ENCODE measurements at places on chromosomes 13 and 19.
A peak's percentile ranks its signal among the peaks of the same experiment; 100 is the strongest.

- no peak for DNase-seq
Observed at GRCh38 chr19:47994209-47994802, at the start of gene ELSPBP1. Gene ELSPBP1 (plus strand): TSS chr19:47994632. CDS start chr19:48008668, 14,036 bp downstream.

DNA sequence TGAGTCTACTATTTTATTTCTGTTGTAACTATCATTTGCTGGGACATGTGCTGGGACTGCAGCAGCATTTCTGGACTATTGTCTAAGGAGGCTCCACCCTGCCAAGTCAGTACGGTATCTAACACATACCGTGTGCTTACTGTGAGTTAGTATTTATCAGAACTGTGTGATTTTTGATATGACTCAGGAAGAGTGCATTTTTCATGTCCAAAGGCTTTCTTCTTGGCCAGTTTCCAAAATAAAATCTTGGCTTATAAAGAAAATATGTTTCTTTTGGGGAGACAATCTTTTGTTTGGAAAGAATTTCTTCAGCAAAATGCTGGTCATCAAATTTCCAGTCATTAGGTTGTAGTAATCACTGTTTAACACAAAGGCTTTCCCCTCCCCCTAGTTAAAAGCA lies 11.6 kb downstream of the PARP4 start:
- peak; percentile 45 for DNase-seq

DNA sequence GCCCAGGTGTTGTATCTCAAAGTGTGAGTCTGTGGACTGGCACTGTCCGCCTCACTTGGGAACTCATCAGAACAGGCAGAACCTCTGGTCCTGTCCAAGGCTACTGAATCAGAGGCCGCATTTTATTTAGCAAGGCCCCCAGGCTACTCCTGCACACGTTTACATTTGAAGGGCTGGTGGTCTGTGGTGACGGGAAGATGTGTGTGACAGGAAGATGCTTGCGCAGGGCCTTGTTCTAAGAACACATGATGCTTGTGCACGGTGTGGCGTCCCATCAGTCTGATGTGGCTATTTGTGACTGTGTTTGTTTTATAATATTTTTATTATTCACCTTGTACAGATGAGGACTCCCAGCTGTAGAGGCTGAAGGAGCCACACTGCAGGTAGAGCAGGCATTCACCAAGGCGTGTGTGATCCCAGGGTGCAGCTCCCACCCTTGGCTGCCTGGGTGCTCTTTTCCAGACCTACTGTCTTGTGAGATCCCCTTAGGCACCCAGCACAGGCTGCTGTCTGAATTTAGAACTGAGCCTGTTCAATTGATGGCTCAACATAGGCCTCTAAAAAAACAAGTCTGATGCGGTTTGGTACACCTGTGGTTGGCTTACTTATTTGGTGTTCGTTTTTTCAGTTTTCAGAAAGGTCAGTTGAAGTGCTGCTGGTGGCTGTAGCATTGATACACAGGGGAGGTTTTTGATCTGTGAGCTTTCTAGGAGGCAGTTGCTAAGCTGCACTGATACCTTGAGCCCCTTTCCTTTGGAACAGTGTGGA lies 3.1 kb downstream of the SLC25A15 start:
- DNase-seq = no peak

DNA sequence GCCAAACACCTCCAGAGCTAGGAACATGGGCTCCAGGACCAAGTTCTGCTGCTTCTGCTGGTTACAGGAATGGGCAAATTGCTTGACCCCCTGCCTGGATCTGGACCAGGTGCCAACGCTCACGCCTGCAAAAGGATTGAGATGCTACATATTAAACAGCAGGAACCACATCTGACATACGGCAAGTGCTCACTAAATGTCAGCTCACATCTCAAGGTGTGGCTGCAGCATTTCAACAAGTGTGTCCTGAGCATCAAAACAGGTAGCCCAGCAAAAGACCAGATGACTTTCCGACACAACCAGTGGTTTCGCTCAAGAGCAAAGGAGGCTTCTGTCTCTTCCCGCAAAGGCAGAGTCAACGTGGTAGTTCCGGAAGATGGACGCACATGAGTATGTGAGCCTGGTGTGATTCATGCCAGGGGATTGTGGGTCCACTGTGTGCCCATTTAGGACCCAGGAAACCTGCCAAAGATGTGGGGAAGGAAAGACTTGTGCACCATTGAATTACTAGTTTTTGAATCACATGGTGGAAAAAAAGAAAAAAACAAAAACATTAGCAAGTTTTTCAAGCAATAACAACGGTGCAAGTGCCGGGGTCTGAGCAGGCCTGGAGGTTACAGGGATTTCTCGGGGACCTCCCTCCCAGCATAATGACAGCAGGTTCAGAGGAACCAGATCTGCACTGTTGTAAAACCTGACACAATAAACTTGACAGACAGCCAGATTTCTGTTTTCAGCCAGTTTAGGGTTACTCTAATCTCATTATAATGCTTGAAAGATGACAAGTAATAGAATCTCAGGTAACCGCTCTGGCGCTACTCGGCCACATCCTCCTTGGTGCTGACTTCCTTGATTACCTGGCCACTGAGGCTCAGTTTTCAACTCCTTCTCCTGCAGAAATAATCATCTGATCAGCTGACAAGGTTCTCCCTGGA lies 77.9 kb downstream of the SOX1 start:
- DNase-seq = no peak

- no peak for DNase-seq
Observed at GRCh38 chr19:5889288-5889971, 14.2 kb downstream of the NDUFA11 start.

GRCh38 chr19:46603752-46604231 lies 2.7 kb downstream of the CALM3 start:
- DNase-seq = no peak

- DNase-seq = no peak
Observed at GRCh38 chr19:34104096-34104495, 68.2 kb upstream of the LSM14A start.

- DNase-seq = peak; percentile 62
Observed at GRCh38 chr19:47158879-47159503, 28.4 kb downstream of the SAE1 start.

- DNase-seq = no peak
Observed at GRCh38 chr13:76523740-76524340, 362.4 kb downstream of the KCTD12 start.

GRCh38 chr19:1782521-1782920 lies 29.2 kb downstream of the ONECUT3 start:
- DNase-seq = no peak

DNA sequence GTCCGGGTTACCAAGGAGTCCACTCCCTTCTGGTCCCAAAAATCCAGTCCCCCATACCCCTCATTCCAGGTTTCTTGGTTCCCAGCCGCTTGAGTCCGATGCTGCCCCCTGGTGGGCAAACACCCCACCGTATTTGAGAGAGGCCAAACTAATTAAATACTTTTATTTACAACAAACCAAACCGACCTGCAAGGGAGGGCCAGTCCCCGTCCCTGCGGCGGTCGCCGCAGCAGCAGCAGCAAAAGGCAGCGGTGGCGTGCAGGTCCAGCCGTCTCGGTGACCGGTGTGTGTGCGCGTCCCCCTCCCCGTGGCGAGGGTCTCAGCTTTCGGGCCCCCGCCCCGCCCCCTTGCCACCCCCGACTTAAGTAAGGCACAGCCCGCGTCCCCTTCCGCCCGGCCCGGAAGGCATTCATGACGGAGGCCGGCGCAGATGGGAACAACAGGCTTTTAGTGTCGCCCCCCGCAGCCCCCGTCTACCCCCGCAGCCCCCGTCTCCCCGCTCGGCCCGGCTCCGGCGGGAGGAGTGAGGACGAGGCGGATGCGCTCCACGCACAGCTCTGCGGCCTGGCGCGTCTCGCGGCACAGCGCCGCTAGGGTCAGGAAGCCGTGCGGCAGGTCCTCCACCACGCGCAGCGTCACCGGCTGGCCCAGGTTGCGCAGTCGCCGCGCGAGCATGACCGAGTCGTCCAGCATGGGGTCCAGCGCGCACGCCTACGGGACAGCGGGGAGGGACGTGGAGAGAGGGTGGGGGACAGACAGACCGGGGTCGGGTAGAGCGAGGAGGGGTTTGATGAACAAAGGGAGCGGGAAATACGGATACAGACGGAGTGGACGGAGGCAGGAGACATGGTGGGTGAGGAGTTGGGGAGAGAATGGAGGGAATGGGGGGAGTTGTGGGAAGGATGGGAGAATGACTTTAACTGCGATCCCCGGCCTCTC lies 11.5 kb upstream of the CNFN start:
- DNase-seq = peak; percentile 70

DNA sequence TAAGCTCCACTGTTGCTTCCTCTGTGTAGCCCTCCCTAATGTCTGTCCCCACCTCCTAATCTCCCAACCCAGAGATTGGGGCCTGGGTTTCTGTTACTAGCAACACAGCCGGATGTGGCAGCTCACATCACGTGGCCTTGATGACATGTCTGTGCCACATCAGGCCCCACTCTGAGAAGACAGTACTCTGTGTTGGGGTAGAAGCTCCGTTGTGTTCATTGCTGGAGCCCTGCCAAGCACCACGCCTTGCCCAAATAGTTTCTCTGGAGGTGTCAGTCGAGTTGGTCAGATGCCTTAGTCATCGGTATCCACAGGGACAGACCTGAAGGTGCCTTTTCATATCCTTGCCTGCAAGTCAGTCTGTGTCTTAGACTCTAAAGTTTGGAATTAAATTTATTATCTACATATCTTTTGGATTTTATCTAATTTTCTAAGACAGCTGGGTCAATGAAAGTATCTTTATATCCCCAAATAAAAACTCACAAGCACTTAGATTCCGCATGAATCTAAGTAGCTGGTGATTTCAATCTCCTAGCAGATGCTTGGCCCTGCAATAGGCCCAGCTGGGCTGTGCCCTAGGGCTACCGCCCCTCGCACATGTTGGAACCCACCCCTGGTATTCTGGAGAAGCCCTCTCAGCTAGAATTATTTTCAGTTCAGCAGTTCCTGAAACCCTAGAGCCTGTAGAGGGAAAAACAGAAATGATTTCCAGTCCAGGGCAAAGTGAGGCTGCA lies 204.0 kb upstream of the TSHZ3 start:
- no peak for DNase-seq

DNA sequence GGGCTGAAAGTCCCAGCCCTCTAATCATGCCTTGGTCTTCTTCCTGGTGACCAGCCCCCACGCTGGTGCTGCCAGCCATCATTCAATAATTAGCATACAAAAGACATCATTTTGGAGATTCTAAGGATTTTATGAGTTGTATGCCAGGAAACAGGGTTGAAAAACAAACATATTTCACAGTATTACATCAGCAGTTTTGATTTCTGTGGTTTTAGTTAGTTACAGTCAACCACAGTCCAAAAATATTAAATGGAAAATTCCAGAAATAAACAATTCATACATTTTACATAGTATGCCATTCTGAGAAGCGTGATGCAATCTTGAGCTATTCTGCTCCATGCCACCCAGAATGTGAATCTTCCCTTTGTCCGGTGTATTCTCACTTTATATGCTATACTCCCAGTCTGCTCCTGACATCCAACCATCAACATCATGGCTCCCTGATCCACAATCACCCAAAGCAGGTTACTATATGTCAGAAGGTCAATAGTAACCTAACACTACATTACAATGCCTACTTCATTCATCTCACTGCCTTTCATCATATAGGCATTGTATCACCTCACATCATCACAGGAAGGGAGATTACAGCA lies 49.2 kb downstream of the STOML3 start:
- no peak for DNase-seq

- peak; percentile 81 for DNase-seq
Observed at GRCh38 chr19:58002384-58003173, at the start of gene ZNF606. Gene ZNF606 (minus strand): TSS chr19:58002820. CDS start chr19:58001319, 1,501 bp downstream.

- no peak for DNase-seq
Observed at GRCh38 chr13:102643656-102644055, 46.9 kb downstream of the TPP2 start.

DNA sequence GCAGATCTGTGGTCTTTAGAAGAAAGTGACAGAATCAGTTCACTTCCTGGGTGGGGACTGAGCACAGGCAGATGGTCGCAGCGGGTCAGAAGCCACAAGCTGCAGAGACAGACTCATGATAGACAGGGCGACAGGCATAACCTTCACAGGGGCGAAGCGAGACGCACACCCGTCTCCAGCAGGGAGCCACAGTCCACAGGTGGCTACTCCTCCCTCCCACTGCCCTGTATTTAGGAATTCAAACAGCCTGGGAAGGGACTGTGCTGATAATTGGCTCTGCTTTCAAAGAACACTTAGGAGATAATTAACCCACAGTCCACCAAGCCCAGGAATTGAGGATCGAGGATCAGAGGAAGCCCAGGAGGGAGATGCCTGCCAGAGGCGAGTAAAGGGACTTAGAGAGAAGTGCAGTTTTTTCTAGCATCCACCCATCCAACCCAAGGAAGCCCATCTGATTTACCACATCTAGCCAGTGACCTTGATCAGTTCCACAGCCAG lies 23.2 kb downstream of the RFX2 start:
- DNase-seq = no peak

DNA sequence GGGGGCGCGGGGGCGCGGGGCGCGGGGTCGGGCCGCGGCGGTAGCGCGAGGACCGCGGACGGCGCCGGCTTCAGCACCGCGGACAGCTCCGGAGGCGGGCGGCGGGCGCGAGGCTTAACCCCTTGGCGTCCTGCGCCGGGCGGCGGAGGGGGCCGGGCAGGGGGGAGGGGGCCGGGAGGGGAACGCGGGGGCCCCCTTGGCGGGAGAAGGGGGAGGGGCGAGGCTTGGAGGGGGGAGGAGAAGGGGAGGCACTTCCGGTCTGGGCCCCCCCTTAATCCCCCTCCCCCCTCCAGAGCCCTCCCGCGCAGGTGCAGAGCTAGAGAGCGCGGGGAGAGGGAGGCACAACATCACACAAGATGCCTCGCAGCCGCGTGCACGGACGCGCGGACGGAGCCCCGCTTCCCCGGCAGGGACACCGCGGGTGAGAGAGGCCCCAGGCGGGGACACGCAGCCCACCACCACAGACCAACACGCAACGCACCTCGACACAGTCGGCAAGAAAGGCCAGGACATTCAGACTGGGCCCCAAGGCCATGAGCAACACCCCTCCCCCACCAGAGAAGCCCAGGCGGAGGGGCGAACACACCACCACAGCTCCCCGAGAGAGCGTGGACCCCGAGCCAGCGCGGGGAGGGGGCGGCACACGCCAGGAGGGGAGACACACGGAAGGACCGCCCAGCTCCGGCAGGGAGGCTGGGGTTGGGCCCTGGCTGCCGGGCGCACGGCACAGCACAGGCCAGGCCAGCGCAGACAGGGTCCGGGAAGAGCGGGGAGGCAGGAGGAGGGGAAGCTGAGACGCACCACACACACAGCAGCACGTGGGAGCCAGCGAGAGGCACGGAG lies 24.1 kb downstream of the SHANK1 start:
- peak; percentile 28 for DNase-seq

DNA sequence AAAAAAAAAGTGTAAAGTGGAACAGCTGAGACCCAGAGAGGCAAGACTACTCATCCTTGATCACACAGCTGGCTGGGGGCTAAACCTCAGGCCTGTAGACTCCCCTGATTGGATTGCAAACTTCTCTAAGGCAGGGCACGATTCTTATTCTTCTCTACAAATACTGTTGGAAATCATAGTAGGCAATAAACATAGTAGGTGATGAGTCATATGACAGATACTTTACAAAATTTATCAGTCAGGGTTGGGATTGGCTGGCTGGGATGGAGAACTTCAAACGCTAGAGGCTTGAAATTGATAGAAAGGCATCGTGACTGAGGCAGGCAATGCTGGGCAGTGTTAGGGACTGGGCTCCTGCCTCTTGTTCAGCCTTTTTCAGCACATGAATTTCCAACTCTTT lies 5.9 kb upstream of the MATK start:
- no peak for DNase-seq

All from RWPE1 (cell line).